ENCODE measurements at places on chromosomes 11 and 22.

DNA sequence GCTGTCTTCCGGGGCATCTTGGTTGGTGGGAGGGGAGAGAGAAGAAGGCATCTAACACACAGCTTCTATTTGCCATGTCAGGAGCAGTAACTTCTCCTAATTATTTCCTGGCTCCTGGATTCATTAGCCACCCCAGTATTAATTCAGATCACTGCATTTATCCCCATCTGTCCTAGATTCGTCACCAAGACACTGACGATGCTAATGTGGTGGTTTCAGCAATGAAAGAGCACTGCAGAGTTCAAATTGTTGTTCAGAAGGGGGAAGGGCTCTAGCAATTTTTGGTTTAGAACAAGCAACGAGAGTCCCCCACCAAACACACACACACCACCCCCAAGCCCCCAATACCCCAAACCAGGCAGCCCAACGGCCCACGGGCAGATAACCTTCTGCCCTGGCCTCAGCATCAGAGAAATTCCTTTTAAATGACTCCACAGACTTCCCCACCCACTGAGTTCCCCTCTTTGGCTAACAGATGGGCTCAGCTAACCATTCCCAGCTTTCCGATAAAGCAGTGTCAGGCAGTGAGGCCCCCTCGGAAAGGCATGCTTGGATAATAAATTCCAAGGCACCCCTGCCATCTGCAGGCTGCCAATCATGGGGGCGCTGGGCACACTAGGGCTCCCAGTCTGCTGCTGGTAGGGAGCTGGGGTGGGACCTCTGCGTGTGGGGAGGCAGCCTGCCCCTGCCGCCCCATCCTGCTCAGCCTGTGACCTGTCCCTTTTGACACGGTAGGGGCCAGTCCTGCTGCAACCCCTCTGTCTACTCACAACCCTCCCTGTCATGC is 453.5 kb downstream of the MIAT start:
- DNase-seq: no peak

DNA sequence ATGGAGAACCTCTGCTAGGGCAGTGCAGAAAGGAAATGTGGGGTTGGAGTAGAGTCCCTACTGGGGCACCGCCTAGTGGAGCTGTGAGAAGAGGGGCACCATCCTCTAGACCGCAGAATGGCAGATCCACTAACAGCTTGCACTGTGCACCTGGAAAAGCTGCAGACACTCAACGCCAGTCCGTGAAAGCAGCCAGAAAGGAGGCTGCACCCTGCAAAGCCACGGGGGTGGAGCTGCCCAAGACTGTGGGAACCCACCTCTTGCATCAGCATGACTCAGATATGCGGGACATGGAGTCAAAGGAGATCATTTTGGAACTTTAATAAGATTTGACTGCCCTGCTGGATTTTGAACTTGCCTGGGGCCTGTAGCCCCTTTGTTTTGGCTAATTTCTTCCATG is 8.7 kb downstream of the TSKU start:
- no peak for DNase-seq

- no peak for DNase-seq
Observed at GRCh38 chr11:117600234-117600783, 196.7 kb downstream of the DSCAML1 start.

GRCh38 chr11:110428040-110428439 is 1.7 kb upstream of the FDX1 start:
- DNase-seq: no peak

DNA sequence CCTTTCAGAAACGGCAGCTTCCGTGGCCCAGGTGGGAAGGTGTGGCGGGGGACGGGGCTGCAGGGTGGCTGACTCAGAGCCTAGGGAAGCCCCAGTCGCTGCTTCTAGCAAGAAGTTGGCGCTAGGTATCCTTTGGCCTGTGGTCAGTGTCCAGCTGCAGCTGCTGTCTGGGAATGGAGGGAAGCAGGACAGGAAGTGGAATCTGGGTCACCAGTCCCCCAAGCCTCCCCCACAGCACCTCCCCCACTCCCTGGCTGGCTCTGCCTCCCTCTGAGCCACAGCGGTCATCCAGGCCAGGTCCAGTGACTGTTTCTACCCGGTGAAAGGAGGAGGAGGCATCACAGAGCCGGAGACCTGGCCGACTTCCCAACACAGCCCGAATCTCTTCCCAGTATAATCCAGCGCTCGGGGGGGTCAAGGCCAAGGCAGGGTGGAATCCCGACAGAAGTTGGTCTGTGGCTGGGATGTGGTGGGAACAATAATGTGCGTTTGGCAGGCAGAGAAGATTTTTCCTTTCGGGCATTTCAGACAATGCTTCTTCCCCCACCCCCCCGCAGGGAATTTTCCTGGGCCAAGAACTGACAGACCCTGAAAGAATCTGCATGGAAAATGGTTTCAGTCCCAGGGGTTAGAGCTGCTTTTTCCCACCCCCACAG is 45.1 kb downstream of the C11orf96 start:
- DNase-seq: no peak

DNA sequence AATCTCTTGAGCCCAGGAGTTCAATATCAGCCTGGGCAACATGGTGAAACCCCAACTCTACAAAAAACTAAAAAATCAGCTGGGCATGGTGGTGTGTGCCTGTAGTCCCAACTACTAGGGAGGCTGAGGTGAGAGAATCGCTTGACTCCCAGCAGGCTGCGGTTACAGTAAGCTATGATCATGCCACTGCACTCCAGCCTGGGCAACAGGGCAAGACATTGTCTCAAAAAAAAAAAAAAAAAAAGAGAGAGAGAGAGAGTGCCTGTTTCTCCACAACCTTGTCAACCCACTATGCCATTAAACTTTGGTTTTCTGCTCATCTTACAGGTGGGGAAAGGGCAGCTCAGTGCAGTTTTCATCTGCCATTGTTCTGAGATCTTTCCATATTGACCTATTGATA is 5.1 kb downstream of the FOLR3 start:
- DNase-seq: no peak

- no peak for DNase-seq
Observed at GRCh38 chr11:110022548-110022947, 70.6 kb upstream of the ZC3H12C start.

DNA sequence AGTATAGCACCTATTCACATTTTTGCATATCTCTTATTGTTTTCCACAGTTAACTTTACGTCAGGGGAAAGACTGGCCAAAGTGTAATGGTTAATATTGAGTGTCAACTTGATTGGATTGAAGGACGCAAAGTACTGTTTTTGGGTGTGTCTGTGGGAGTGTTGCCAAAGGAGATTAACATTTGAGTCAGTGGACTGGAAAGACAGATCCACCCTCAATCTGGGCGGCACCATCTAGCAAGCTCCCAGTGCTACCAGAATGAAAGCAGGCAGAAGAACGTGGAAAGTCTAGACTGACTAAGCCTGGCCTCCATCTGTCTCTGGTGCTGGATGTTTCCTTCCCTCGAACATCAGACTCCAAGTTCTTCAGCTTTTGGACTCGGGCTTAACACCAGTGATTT is 1900.7 kb upstream of the RAG2 start:
- DNase-seq: no peak

GRCh38 chr11:68977781-68978625 is 2.8 kb downstream of the MRGPRD start:
- no peak for DNase-seq

GRCh38 chr11:19903620-19904069 is 191.0 kb downstream of the NAV2 start:
- no peak for DNase-seq

- no peak for DNase-seq
Observed at GRCh38 chr22:44245438-44245837, 64.7 kb downstream of the PARVG start.

- DNase-seq: no peak
Observed at GRCh38 chr11:110786226-110786902, 74.1 kb upstream of the ARHGAP20 start.

- no peak for DNase-seq
Observed at GRCh38 chr22:32606181-32606580, 131.6 kb downstream of the FBXO7 start.

- no peak for DNase-seq
Observed at GRCh38 chr11:8095806-8096522, 15.0 kb downstream of the TUB start.

DNA sequence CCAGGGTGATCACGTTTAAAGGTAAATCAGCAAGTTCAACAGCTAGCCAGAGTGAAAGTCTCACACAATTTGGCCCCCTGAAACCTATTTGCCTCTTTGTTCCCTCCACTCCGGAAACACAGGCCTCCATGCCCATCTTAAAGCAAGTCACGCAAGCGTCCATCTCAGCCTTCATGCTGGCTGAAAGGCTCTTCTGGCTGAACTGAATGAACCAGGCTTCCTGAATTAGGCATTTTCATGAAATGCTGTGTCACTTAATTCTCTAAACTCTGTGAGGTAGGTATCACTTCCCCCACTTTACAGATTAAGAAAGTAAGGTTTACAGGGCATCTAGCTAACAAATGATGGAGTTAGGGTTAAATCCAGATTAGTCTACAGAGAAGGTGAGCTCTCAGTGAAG is 1.4 kb downstream of the SLC25A17 start:
- no peak for DNase-seq

DNA sequence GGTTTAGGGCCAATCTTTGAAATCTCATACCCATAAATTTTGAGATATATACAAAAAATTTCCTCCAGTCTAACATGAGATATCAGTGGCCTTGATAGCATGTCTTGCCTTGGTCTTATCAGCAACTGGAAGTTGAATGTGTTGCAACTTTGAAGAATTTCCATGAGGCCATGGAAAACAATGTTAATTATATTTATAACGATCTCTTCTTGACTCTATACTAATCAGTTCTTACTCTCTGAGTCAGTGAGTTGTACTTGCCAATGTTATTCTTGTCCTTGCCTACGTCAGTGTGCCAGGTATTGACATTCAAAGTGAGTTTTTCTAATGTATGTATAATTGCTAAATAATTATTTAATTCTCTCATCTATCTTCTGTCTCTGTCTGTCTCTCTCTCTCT is 535.1 kb downstream of the KCNA4 start:
- no peak for DNase-seq

- DNase-seq: no peak
Observed at GRCh38 chr22:20437613-20438426, at the start of gene SCARF2. Gene SCARF2, minus strand, starts transcription at chr22:20437825. Its CDS starts 71 bp downstream, at chr22:20437754.

DNA sequence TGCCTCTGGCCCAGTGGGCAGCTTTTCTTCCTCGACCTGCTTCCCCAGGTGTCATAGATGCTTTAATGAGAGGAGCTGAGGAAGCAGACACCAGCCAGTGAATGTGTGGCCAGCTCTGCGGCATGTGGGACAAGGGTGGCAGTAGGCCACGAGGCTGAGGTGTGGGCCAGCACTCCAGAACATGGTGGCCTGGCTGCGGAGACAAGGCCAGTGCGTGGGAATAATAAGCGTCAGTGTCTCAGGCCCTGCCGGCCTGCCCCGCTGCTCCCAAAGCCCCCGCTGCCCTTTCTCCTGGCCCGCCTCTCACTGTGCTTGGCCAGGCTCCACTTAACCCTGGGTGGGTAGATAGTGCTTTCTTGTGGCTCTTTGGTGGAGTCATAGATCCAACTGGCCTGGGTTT is 2.1 kb downstream of the MAPK8IP1 start:
- no peak for DNase-seq

GRCh38 chr11:126163074-126163700 is 48.3 kb downstream of the RPUSD4 start:
- DNase-seq: no peak

GRCh38 chr11:61776561-61777075 is 15.8 kb downstream of the TMEM258 start:
- no peak for DNase-seq
